Activated CD4-positive, CD25-positive, alpha-beta regulatory T cell treated with anti-CD3 and anti-CD28 coated beads, Interleukin-2, amount 50 U/mL, for 16 hours (primary cell): ENCODE measurements at places on chromosomes 3 and 15.
A peak's percentile ranks its signal among the peaks of the same experiment; 100 is the strongest.

- DNase-seq: no peak
These were observed 263 bp downstream of the ST8SIA2 start for GRCh38 chr15:92393980-92394308.

- DNase-seq: no peak
These were observed 356.9 kb upstream of the RBMS3 start for GRCh38 chr3:28923994-28924393.

- no peak for DNase-seq
These were observed 2.8 kb upstream of the CCDC9B start for GRCh38 chr15:40343512-40343911.

GRCh38 chr15:74180881-74181602 lies 7.5 kb downstream of the ISLR start:
- DNase-seq: no peak

GRCh38 chr3:150408221-150409124 lies at the start of gene TSC22D2:
Gene TSC22D2 (plus strand): TSS chr3:150408298. CDS start chr3:150409351, 1,053 bp downstream.
- peak; percentile 91 for DNase-seq

DNA sequence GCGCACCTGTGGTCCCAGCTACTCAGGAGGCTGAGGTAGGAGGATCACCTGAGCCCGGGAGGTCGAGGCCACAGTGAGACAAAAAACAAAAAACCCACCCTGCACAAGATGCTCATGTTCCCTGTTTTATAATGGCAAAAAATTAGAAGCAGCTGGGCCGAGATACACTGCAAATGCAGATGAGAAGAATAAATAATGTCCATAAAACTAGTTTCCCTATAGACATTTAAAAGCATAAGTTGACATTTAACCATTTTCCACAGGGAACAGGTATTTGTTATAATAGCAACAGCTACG lies 537 bp upstream of the SCAP start:
- no peak for DNase-seq

- DNase-seq: no peak
These were observed 50.0 kb upstream of the PSMD6 start for GRCh38 chr3:64073158-64073761.

GRCh38 chr3:48422681-48423080 lies 7.2 kb downstream of the PLXNB1 start:
- DNase-seq: no peak
